ENCODE measurements at places on chromosomes 6 and 20. TPM values are rescaled to one million over a fixed set of nuclear protein-coding genes. Genes with fewer than 3 reads are reported as not detected.

The PACSIN1 gene
- total RNA-seq: not detected

The LY6G6C gene
- total RNA-seq: not detected

The GTSF1L gene
- total RNA-seq: not detected

The PDE7B gene
- total RNA-seq: 36.8 TPM

The NKX2-2 gene
- total RNA-seq: not detected

The SPATS1 gene
- total RNA-seq: not detected
